AG20443 (cell line): ENCODE measurements at places on chromosomes 13 and 19.

DNA sequence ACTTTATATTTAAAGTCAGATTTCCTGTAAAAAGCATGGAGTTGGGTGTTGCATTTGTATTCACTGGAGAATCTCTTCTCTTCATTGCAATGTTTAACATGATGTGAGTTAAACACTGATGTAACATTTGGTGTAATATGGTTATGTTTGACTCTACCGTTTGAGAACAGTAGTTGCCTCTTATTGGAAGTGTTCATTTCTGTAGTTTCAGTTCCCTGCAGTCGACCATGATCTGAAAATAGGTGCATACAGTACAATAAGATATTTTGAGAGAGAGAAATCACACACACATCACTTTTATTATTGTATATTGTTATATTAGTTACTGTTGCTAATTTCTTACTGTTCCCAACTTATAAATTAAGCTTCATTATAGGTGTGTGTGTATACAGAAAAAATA is 105.2 kb upstream of the SPACA7 start:
- DNase-seq, result no peak

GRCh38 chr13:30103161-30103840 is 204.1 kb downstream of the KATNAL1 start:
- DNase-seq, result no peak

GRCh38 chr19:1429750-1430149 is 8.4 kb upstream of the RPS15 start:
- no peak for DNase-seq

- DNase-seq, result no peak
These were observed 19.6 kb downstream of the CCDC8 start for GRCh38 chr19:46393456-46394401.

GRCh38 chr13:36133950-36134626 is 2.9 kb upstream of the DCLK1 start:
- no peak for DNase-seq

DNA sequence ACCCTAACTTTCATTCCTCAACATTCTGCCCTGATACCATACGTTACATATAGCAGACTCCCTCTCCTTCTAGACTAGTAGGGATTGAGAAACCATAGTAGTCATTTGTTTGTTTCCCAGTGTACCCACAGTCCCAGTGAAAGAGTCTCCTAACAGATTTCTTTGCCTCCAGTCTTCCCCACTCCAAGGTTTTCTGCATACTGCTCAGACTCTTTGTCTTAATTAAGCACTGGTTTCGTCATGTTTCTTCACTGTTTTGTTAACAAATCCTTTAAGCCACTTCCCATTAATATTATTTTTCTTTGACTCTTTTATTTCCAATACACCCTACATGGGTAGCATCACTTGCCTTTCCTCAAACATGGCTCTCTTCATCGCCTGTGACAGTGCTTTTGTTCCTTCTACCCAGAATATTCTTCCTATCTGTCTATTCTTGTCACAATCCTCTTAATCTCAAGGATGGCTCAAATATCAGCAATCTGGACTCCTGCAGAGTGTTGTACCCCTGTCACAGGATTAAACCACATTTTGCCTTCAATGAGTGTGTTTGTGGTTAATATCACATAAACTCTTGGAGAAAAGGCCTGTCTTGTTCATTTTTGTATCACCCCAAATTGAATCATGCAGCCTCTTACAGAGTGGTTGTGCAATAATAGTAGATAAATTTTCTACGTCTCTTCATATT is 92.7 kb upstream of the KLF12 start:
- peak; percentile 14 for DNase-seq

DNA sequence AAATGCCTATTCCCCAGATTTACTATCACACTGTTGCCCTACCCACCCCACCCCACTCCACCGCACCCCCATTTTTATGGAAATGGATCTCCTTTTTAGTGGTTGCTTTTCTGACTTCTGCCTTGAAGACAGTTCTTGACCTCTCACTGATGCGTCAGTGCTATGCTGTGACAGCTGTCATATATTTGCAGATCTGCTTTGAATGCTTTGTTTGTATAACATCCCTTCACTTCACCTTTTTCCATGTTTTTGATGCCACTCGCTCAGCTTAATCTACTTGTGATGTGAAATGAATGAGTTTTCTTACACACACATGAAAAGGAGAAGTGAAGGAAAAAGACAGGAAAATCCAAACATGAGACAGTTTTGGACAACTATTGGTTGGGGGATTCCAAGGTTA is 731.0 kb downstream of the SLITRK6 start:
- no peak for DNase-seq

DNA sequence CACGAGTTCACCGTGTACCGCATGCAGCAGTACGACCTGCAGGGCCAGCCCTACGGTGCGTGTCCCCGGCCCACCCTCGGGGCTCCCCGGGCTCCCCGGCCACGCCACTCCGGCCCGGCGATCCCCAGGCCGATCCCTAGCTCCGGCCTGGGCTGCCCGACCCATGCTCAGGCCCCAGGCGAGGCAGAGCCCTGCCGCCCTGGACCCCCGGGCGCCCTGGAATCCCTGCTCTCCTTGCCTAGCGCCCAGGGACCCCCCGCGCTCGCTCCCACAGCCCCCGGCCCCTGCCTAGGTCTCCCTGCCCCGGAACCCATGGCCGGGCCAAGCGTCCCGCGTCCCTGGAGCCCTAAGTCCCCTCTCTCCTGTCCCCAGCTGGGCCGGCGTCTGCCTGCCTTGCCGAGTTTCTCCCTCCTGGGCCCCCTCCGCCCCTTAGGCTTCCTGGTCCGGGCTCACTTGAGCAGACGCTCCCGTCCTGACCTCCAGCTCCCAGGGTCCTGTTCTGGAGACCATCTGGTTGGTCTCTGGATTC is 494 bp downstream of the NCLN start:
- DNase-seq, result no peak

- DNase-seq, result peak; percentile 82
These were observed 589 bp downstream of the ZBTB45 start for GRCh38 chr19:58519087-58519354.
